ENCODE measurements at places on chromosomes 6 and 20. TPM values are rescaled to one million over a fixed set of nuclear protein-coding genes. Genes with fewer than 3 reads are reported as not detected.

The RAMACL gene
- polyA plus RNA-seq = not detected

- no peak overlapping the region for H3K4me3 ChIP-seq
- peaks cover 10% of the 10 kb centered on the region for H3K4me1 ChIP-seq
- no peaks in the 10 kb centered on the region for H3K27me3 ChIP-seq
- DNase-seq = peak; percentile 30
- no peak overlapping the region for H3K27ac ChIP-seq
Observed at GRCh38 chr6:11439017-11439420, 98.5 kb upstream of the TMEM170B start.

The VSX1 gene
- not detected for polyA plus RNA-seq

DNA sequence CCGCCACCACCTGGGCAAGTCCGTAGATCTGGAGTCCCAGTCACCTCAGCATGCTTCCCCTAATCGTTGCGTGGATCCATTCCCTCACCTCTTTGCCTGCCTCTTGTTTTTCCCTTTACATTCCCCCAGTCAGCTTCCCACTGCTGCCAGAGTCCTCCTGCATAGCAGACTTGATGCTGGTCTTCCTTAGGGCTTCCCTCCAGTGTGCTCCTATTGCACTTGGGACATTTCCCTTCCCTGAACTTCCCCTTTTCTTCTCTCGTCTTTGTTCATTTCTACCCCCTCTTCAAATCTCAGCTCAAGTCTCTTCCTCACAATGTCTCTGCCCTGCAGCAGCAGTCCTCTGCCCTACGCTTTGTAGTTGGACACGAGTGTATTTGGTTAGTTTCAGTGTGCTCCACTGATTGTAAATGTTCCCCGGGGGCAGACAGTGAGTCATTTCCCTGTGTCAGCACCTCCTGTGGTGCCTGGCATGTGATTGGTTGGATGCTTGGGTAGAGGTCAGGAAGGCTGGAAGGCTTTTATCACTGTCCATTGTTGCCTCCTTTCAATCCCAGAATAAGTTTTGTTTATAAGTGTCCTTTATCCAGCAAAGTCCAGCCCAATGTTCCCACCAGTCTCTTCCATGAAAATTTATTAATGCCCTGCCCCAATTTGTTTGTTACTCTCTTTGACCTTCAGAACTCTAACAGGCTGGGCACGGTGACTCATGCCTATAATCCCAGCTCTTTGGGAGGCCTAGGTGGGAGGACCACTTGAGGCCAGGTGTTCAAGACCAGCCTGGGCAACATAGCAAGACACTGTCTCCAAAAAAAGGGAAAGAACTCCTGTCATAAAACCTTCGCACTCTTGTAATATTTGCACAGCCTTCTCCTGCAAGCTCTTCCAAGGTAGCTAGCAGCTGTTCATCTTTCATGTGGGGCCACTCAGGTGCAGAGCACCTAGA is 38.3 kb downstream of the FAM120B start:
- H3K36me3 ChIP-seq = peaks cover 56% of the 10 kb centered on the region
- no peak overlapping the region for H3K27ac ChIP-seq
- DNase-seq = peak; percentile 5
- H3K4me1 ChIP-seq = no peaks in the 10 kb centered on the region
- no peak overlapping the region for H3K4me3 ChIP-seq

The SCRT2 gene
- polyA plus RNA-seq = not detected

The TNNC2 gene
- 1.2 TPM for polyA plus RNA-seq

DNA sequence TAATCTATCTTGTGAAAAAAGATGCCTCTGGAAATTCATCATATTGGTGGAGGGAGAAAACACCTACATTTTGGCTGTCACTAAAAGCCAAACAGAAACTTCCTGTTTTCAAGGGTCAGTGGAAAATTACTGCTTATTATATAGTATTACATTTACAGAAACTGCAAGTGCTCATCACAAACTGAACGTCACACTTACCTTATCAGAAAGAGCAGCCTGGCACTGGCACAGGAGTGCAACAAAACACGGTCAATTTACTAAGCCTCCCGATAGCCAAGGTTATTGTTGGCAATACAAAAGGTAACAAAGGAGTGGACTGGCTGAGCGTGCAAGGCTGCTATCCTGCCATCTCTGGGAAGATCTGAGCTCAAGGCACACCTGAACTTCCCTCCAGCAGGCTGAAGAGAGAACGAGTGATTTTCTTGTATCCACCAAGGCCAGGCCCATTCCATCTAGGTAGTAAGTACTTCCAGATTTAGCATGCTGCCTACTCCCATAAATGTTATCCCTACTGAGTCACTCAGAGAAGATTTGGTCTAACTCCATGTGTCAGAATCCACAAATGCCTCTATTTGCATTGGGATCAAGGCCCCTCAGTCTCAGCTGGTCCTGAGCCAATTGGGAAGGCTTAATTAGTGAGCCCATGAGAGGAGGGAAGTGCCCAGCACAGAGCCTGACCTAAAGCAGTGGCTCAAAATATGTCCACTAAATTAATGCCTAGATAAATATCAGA is 399.8 kb downstream of the BTBD9 start:
- no peak overlapping the region for H3K4me3 ChIP-seq
- no peaks in the 10 kb centered on the region for H3K36me3 ChIP-seq
- no peaks in the 10 kb centered on the region for H3K27me3 ChIP-seq
- no peaks in the 10 kb centered on the region for H3K4me1 ChIP-seq
- H3K27ac ChIP-seq = no peak overlapping the region

The SLC17A5 gene
- polyA plus RNA-seq = 3.2 TPM

DNA sequence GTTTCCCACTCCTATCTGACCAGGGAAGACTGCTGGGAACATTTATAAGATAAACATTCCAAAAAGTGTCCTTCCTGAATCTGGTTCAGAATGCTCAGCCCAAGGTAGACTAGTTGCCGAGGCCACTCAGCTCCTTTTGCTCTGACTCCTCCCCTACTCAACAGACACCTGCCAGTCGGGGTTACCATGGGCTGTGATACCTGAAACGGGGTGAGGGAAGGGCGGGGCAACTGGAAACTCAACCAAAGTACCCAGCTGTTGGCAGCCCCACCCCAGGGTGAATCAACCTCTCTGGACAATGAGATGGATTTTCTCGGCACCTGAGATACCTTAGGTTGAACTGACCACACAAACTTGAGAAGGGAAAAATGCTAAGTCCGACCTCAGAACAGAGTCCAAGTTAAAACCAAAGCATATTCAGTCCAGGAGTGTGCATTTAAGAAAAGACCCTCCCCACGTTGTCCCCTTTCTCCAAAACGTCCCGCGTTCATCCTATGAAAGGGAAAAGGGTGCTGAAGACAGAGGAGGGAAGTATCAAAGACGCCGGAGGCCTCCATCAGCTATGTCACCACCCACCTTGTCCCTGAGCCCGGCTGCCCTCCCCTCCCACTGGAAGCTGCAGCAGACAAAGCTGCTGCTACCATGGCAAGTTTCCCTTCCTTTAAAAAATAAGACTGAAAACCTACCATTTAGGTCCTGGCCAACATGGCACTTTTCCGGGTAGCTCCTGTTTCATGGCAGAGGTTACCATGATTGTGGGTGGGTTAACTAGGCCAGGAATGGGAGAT is 100.1 kb downstream of the SLC23A2 start:
- no peaks in the 10 kb centered on the region for H3K27me3 ChIP-seq
- H3K36me3 ChIP-seq = peaks cover 55% of the 10 kb centered on the region
- no peak for DNase-seq
- H3K4me1 ChIP-seq = peaks cover 9% of the 10 kb centered on the region
- no peak overlapping the region for H3K4me3 ChIP-seq
- no peak overlapping the region for H3K27ac ChIP-seq

DNA sequence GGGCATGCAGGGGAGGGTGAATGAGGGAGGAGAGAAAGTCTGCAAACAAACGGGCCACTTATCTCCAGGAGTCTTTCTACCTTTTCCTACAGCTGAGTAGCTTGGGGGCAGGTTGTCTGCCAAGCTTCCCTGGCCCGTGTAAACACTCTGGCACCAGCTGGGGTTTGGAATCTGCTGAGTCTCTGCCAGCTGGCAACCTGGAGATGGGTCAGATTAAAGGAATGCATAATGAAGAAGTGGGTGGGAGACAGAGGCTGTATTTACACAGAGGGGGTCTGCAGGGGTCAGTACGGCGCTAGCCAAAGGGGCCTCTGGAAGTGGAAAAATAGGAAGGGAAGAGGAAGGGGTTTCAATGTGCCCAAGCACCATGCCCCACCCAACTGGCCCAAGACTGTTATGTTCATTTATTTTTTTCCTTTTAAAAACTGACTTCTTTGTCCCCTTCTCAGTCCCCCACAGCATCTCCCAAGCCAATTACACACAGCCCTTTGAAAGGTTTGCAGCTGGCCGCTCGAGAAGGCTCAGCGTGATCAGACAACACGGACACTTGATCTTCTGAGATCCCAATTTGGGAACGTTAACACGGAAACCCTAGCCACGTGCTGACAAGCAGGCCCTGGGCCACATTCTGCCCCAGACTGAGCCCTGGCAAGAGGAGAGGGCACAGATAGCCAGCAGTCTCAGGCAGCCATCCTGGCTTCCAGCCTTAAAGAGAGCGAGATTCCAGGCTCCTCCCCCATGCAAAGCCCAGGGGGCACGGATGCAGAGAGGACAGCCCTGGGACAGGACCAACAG is 25.2 kb downstream of the TRAM2 start:
- H3K27ac ChIP-seq = no peak overlapping the region
- H3K4me3 ChIP-seq = no peak overlapping the region
- no peaks in the 10 kb centered on the region for H3K4me1 ChIP-seq
- H3K36me3 ChIP-seq = peaks cover 23% of the 10 kb centered on the region

The HAO1 gene
- not detected for polyA plus RNA-seq

DNA sequence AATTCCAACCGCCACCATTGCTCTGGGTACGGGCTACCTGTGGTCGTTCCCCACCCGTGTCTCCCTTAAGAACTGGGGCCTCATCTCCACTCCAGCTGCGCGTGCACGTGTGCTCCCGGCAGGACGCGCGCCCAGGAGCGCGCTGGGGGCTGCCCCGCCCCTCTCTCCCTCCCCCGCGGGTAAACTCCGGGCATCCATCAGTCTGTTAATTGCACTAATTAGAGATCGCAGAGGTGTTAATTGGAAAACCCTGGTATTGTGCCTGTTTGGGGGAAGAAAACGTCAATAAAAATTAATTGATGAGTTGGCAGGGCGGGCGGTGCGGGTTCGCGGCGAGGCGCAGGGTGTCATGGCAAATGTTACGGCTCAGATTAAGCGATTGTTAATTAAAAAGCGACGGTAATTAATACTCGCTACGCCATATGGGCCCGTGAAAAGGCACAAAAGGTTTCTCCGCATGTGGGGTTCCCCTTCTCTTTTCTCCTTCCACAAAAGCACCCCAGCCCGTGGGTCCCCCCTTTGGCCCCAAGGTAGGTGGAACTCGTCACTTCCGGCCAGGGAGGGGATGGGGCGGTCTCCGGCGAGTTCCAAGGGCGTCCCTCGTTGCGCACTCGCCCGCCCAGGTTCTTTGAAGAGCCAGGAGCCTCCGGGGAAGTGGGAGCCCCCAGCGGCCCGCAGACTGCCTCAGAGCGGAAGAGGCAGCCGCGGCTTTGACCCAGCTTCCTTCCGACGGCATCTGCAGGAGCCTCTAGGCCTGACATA is 14.4 kb downstream of the FOXP4 start:
- peaks cover 18% of the 10 kb centered on the region for H3K4me1 ChIP-seq
- peak overlapping the region; percentile 49 for H3K27ac ChIP-seq
- H3K27me3 ChIP-seq = peaks cover 20% of the 10 kb centered on the region

The PRPH2 gene
- polyA plus RNA-seq = not detected

DNA sequence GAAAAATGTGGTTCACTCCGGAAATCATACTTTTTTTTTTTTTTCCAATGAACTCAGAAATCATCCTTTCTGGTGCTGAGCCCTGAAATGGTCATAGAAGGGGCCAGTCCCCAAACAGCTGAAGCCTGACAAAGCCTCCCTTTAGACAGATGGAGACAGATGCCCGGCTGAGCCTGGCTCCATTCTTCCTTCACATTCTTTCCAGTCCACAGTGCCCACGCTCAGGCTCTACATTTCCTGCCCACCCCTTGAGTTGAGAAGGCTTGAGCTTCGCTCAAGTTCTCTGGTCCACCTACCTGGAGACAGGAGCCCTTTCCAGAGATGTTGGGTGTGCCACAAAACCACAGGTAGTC is 41.2 kb downstream of the KCNK5 start:
- peaks cover 4% of the 10 kb centered on the region for H3K4me1 ChIP-seq
- H3K36me3 ChIP-seq = peaks cover 6% of the 10 kb centered on the region
- H3K27ac ChIP-seq = no peak overlapping the region

DNA sequence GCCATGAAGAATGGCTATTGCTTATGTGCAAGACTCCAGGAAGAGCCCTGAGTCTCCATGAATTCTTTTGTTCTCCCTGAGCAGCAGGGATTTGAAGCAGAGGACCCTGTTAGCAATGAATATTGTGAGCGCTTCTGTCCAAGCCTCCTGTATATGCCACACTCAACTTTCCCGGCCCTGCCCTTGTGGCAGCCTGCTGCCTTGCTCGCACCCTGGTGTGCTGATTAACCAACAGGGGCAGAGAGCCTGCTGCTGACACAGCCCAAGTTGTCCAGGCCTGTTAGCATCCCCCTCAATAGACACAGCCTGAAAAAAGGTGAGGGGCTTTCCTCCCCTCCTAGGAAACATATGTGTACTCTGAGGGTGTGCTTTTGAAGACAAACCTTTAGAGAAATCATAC is 131.4 kb downstream of the BMP2 start:
- H3K27ac ChIP-seq = no peak overlapping the region
- no peak for DNase-seq
- no peak overlapping the region for H3K4me3 ChIP-seq
- no peaks in the 10 kb centered on the region for H3K27me3 ChIP-seq

Measured in CD14-positive monocyte (primary cell).